Stimulated activated CD4-positive, alpha-beta T cell treated with anti-CD3 and anti-CD28 coated beads, Interleukin-1b, Interleukin-23, amount 100 ng/mL, for 1 hour (primary cell): ENCODE measurements at places on chromosomes 12 and 14.

DNA sequence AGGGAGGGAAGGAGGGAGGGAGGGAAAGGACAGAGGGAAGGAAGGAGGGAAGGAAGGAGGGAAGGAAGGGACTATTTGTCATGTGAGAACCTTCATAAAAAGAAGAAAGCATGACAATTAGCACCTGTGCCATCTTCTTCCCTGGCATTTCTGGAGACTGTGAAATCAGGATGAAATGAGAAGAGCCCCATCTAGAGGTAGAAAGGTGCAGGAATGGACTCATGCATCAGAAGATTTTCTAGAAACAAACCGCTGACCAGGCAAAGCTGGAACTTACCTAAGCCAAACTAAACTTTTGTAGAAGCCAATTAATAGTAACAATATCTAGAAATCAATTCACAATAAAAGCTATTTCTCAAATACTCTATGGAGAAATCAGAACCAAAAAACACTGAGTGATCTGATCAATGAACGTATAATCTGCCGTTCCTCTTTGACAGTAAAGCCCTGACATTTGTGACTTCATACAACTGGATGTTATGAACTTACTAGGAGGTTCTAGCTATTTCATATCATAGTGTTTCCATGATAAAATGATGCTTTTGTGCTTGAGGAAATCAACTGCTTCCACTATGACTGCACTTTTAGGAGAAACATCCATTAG, 24.4 kb upstream of the CRACR2A start:
- no peak for DNase-seq

GRCh38 chr12:94362653-94363052, 97.0 kb downstream of the CEP83 start:
- no peak for DNase-seq

GRCh38 chr12:56721721-56722120, 3.4 kb downstream of the NACA start:
- no peak for DNase-seq

GRCh38 chr12:76830436-76830835, 48.4 kb downstream of the CSRP2 start:
- DNase-seq = no peak

- DNase-seq = no peak
Measured at GRCh38 chr12:91367234-91367849, 184.7 kb upstream of the DCN start.

GRCh38 chr14:97930166-97930565, 1133.0 kb downstream of the VRK1 start:
- no peak for DNase-seq

GRCh38 chr12:104136577-104136976, 1.4 kb downstream of the NFYB start:
- DNase-seq = no peak

DNA sequence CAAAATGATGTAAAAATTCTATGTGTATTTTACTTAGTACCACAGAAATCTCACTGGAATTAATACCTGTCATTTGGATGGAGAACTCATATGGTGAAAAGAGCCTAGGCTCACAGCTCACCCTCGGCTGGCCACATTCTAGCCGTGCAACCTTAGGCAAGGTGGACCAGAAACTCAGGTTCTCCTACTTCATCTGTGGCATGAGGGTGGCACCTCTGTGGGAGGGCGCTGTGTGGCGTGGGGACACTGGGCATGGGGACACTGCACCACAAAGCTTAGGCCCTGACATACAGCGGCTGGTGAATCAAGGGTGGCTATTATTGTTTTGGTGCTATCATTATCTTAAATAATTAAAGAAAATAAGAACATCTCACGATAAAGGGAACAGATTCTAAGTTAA, 47.1 kb downstream of the EML1 start:
- DNase-seq = no peak

DNA sequence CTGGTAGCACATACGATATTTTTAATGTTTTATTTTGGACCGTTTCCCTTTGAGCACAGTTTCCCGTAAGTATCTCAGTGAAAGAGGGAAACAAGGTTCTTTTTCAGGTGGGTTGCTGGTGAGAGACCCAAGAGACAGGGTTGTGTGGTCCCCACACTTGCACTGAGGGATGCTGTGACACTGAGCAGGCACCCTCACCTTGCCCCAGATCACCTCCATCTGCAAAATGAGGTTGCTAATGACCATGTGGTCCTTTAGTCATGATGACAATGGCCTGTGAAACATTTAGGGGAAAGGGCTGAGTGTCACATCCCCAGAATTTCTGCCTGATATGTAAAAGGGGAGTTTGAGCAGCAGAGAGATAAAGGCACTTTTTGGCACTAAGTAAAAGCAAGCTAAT, 4.3 kb downstream of the CCND2 start:
- DNase-seq = no peak

DNA sequence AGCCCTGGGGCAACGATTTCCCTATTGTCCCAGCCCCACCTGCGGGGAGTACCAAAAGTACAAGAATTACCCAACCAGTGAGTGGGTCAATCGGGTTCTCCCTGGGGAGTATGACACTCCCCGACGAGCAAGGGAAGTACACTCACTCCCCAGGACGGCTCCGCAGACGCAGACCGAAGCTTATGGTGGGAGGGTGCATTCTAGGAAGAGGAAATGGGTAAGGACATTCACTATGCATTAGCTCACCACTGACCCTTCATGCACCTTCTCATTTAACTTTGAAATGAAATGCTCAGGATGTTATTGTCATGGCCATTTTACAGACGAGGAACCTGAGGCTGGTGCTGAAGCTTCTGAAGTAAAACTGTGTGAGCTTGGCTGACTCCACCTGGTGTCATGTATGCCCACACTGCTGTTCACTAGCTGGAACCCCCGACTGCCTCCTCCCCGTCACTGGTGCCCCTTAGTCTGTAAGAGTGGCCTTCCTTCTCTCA, 45.8 kb upstream of the TMED10 start:
- DNase-seq = no peak

GRCh38 chr14:30194741-30195148, 267.1 kb upstream of the PRKD1 start:
- DNase-seq = no peak

DNA sequence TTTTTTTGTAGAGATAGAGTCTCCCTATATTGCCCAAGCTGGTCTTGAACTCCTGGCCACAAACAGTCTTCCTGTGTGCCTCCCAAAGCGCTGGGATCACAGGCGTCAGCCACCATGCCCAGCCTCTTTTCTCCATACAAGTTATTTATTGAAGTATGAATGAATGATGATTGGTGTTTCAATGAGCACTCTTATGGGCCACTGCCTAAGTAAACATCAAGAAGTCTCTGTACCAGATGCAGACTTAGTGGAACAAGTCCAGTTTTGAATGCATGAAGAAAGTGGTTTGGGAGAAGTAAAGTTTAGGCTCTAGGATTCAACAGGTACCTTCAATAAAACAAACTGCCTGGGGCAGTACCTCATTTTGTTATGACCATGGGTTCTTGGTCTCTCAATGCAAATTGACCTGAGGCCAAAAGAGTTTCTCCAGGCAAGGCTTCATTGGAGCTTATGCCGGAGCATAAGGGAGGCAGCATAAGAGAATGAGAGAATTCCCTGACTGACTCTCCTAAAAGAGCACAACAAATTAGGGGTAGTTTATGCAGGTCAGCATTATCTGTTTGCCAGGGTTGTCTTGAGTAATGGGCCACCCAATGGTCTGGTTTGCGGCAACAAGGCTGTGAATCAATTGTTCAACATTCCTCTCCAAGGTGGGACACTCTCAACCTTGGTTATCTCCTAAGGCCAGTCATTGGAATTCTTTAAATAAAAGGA, 1.1 kb upstream of the GMFB start:
- DNase-seq = no peak

DNA sequence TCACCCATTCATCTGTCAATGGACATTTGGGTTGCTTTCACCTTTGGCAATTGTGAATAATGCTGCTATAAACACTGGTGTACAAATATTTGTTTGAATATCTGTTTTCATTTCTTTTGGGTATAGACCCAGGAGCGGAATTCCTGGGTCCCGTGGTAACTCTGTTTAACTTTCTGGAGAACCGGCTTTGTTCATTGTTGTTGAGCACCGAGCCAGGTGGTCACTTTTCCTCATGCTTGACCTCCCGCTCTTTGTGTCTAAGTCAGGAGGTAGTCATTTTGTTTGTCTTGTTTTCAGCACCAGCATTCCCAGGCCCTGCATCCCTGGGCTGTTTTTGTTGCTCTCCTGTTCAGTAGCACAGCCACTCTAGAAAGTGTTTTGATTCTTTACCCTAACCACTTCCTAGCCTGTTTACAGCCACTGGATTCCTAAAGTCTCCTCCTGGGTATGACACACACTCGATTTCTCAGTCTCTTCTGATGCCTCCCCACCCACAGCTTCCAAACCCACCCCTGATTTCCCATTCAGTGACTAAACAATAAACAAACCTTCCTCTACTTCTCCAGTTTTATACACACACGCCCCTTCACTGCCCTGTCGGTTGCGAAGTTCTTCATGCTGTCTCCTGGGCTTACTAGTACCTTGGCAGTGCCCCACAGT, 37.9 kb downstream of the B4GALNT3 start:
- DNase-seq = no peak

- DNase-seq = no peak
Measured at GRCh38 chr12:37547611-37548010, 769.0 kb upstream of the ALG10B start.

- no peak for DNase-seq
Measured at GRCh38 chr12:26537651-26538050, 295.3 kb downstream of the ITPR2 start.

GRCh38 chr14:72142328-72142727, 210.1 kb downstream of the RGS6 start:
- no peak for DNase-seq

GRCh38 chr12:3272958-3273357, 195.8 kb downstream of the TSPAN9 start:
- no peak for DNase-seq

GRCh38 chr14:35374263-35374712, 30.3 kb downstream of the NFKBIA start:
- DNase-seq = no peak

DNA sequence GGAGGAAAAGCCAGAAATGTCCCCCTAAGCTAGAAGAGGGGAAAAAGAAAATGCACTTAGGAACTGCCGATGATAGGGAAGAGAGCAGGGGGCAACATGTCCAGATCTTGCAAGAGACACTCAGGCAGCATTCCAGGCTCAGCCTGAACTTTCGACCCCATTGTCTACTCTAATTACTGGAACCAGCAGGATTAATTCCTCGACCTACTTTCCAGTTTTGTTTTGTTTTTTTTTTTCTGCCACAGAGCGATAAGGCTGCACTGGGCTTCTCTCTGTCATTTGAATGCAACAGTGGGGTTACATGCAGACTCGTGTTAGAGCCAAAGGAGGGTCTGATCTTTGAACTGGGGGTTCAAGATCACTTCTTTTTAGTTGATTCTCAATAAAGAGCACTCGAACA, 68.7 kb upstream of the MED13L start:
- DNase-seq = no peak

- no peak for DNase-seq
Measured at GRCh38 chr14:104892531-104893434, 27.7 kb downstream of the CEP170B start.

GRCh38 chr14:67749341-67750084, 47.8 kb downstream of the RDH12 start:
- DNase-seq = no peak

GRCh38 chr12:44628180-44628579, 247.9 kb downstream of the NELL2 start:
- DNase-seq = no peak

DNA sequence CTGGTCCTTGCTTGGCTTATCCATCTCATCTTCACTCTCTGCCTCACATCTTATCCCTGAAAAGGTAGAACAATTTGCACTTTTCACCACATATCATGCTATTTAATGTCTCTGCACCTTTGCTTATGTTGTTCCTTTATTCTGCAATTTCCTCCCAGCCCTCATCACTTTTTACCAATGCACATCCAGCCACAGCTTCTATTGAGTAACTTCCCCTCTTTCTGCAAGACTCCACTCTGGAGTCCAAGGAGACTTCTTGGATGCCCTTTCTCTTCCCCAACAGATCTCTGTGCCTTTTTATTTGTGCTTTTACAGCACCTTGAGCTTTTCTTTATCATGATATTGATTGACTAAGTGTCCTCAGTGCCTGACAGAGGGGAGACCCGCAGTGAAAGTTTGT, 797.1 kb downstream of the VRK1 start:
- DNase-seq = no peak
